Hematopoietic multipotent progenitor cell treated with erythropoietin and hydrocortisone succinate and interleukin-3 and kit ligand, for 6 days (in vitro differentiated cells): ENCODE measurements at places on chromosomes 7 and 10.
A peak's percentile ranks its signal among the peaks of the same experiment; 100 is the strongest.

DNA sequence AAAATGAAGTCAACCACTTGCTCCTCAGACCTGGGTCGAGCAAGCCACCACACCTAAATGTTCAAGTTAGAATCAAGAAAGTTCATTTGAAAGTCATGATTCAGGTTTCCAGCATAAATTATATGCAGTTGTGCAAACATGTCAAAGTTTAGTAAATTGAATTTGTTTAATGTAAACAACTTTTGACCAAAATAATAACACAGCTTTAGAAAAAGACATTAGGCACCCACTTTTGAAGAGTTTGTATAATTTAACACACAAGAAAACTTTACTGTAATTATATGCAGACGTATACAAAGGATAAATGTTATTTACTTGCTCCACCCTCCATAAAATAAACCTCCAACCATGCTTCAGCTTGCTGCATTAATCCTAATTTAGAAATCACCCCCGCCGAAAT lies 680.0 kb downstream of the LRMDA start:
- DNase-seq = no peak

GRCh38 chr7:38942431-38943051 lies 33.5 kb upstream of the VPS41 start:
- no peak for DNase-seq

GRCh38 chr7:1663857-1664651 lies 6.0 kb upstream of the ELFN1 start:
- no peak for DNase-seq

DNA sequence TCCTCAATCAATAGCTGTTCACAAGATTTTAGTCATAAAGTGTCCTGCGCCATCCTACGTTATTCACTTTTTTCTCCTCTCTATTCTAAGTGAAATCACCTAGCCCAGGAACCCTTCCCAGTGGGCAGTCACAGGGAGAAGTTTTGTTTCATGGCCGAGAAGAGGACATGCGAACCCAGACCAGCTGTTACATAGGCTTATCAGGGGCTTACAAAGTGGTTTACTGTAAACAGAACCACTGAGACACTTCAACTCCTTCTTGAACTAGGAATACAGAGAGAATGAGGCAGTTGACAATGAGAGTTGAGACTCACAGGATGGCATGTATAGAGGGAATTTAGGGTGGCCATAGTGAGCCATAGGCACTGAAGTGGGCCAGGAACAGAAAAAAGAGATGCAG lies 246.9 kb upstream of the GLI3 start:
- DNase-seq = no peak

GRCh38 chr10:89637113-89637512 lies 7.9 kb downstream of the PANK1 start:
- peak; percentile 58 for DNase-seq

GRCh38 chr10:4663162-4663992 lies 162.6 kb upstream of the AKR1E2 start:
- DNase-seq = peak; percentile 69

- no peak for DNase-seq
Observed at GRCh38 chr10:133458021-133458709, 4.4 kb downstream of the SCART1 start.

DNA sequence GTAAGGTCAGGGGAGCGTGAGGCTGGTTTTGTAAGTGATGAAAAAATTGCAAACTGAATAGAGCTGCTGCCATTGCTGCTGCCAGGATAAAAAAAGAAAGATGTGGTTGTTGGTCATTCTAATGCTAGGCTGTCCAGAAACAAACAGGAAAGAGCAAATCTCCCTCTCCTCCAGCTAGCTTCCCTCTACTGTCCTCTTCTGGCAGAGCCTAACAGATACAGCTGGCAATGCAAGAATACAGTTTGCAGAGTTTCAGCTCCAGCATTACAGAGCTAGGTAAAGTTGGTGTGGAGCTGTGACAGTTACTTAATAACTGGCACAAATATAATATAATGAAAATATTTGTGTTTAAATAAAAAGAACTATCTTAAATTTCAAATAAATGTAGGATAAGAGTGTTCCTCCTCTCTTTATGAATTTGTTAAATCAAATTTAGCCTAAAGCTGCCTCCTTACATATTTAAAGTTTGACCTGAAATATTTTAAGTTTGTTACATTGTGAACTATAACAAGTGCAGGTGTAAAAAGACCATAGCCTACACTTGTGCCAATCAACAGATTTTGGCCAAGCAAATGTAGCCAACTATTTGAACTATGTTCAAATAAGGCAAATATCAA lies 407.7 kb downstream of the SH2D4B start:
- DNase-seq = peak; percentile 23

DNA sequence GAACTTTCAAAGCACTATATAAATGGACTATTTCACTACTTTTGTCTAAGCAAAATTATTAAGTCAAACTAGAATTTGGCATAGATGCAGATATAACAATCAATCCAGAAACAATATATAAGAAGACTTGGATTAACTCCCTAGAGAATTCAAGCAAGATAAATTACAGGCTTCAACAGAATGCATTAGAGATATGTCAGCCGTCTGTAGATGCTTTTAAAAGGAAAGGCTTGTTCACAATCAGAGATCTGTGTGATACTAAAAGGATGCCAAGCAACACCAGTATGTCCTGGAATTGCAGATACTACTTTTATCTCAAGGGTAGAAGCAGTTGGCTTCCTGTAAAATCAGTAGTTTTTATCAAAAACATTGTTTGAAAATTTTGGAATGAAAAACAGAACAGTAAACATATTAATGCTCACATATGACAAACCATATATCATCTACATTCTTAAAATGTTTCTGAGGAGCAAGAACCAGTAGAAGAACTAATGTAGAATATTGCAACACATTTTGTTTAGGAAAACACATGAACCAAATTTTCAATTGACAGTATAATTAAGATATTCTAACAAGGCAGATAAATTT lies 947.9 kb upstream of the LRRN3 start:
- no peak for DNase-seq

DNA sequence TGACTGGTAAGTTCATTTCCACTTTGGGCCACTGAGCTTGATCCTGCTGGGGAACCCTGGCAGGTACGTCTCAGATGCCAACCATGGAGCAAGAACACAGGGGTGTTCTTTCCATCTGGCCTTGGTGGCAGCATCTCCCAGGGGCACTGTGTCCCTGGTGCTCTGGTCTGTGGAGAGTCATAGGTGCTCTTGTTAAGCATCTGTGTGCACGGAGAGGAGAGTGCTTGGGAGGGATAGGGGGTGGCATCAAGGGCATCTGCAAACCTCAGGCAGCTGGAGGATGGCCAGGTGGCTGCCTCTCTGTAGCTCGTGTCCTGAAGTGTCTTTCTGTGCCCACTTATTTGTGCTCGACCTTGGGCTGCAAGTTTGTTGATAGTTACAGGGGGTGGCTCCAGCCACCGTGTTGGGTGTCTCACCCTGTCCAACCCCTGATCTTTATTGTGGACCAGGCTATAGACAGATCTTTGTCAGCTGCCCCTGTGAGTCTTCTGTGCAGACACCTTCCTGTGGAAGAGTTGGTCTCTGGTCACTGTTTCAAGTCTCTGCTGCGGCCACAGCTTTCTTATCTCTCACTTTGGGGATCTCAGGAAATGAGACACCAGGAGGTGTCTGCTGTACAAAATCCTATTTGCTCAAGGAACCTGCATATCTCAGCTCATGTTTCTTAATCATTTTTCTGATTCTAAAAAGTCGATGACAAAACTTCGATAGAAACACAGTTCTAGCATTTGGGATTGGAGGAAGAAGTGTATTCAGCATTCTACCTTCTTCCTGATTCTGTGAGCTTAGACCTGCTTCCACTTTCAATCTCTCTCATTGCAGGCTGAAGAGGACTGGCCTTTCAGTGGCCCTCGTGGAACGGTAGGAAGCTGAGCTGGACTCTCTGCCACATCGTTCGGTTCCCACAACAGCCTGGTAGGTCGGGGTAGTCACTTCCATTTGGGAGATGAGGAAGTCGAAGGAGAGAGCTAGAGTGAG lies 17.2 kb upstream of the GIMAP8 start:
- no peak for DNase-seq

DNA sequence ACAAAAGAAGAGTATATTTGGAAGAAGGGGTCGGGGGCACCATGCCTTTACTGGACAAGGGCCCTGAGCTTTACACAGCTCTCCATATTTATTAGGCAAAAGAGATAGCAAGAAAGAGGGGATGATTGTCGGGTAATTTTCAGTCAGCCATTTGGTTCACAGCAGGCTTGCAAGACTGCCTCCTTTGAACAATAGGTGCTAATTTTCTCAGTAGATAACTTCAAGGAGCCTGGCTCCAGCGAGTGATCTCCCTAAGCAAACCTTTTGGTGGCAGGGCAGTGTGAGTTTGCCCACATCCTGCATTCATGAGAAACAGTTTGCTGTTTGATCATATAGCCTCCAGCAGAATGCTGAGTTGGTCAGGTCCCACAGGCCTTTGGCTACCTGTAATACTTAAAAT lies 94.3 kb downstream of the ZNF248 start:
- DNase-seq = no peak

GRCh38 chr10:5291501-5292195 lies 73.1 kb upstream of the UCN3 start:
- peak; percentile 86 for DNase-seq

DNA sequence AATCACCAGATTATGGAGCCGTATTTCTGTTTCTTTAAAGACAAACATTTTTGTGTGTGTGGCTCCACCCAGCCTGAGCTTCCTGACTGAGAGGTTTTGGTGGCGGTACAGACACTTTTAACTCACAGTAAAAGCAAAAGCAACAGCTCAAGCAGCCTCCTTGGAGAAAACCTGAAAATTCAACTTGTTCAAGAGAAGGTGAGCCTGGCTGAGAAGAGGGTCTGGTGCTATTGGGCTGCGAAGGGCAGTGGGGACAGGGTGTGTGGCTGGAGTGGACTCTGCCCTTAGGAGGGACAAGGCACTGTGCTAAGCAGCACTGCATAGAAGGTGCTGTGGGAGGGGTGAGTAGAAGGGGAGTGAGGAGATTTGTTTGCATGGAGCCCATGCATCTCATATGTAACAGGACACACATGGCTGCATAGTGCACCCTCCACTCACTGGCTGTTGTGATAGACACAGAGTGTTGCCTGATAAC lies at the start of gene GIMAP7:
GIMAP7 (plus strand) TSS at position 125 of the 475 bp plus-strand sequence. CDS start 5,103 bp downstream, outside the sequence.
- DNase-seq = peak; percentile 31

GRCh38 chr10:96421995-96422394 lies 63.2 kb upstream of the OPALIN start:
- DNase-seq = no peak

- no peak for DNase-seq
Observed at GRCh38 chr10:248307-248706, 113.1 kb downstream of the ZMYND11 start.

DNA sequence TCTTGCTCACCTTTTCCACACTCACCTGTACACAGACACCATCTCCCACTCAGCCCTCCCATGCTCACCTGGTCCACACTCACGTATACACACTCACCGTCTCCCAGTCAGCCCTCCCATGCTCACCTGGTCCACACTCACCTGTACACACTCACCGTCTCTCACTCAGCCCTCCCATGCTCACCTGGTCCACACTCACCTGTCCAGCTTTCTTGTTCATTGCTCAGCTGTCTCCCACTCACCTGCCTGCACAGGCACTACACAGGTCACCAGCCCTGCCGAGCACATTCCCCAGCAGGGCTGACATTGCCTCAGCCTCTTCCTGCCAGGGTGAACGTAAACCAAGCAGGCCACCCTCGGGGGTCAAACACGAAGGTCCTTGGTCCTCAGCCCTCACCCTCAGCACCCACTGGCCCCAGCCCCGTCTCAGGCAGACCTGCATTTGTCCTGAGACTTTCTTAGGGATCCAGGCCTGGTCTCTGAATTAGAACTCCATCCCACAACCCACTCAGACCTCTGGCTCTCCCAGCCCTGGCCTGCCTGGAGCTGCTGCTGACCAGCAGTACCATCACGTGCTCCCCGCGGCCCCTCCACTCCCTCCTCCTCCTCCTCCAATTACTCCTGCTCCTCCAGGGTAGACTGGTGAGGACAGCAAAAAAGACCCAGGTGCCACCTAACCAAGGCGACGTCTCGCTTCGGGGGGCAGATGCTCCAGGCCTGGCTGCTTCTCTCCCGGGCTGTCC lies 12.8 kb upstream of the DNAAF5 start:
- DNase-seq = no peak

GRCh38 chr7:151655555-151655954 lies 135.9 kb upstream of the RHEB start:
- DNase-seq = no peak

GRCh38 chr10:17758896-17759295 lies 6.9 kb downstream of the TMEM236 start:
- DNase-seq = no peak

DNA sequence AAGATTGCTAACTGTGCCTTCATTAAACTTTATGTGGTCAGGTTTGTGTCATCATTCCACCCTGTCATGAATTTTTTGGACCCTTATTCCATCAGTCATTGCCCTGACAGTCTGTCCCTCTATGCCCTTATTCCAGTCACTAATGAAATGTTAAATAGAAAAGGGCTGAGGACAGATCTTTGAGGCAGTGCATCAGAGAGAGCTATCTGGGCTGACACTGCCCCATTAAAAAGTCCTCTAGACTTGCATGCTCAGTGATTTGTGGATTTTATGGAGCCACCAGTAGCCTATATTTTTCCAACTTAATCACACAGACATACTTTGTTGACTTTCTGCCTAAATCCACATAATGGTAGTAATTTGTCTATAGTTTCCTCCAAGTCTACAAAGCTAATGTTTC lies 264.7 kb upstream of the YAE1 start:
- DNase-seq = no peak

GRCh38 chr7:156386097-156386496 lies 254.5 kb upstream of the RNF32 start:
- no peak for DNase-seq

GRCh38 chr10:93601146-93601773 lies at the start of gene RBP4:
TSS of gene RBP4 (minus strand) at chr10:93601235. CDS start at chr10:93601028, 207 bp downstream.
- DNase-seq = no peak

DNA sequence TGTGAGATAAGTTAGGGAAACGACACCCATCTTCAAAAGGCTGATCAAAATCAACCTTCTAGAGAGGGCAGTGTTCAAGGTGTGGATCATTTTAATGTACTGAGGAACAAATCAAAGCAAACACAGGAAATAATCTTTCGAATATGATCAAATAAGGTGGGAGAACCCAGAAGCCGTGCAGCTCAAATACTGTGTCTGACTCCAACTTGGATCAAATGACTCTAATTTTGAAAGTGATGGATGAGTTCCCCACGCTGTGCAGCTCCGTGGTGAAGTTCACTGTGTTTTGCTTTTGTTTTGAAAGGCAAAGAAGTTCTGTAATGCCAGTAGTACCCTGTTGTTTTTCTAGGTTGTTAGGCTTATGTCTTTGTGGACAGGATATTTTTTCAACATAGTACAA lies 250.9 kb downstream of the SFMBT2 start:
- DNase-seq = no peak

DNA sequence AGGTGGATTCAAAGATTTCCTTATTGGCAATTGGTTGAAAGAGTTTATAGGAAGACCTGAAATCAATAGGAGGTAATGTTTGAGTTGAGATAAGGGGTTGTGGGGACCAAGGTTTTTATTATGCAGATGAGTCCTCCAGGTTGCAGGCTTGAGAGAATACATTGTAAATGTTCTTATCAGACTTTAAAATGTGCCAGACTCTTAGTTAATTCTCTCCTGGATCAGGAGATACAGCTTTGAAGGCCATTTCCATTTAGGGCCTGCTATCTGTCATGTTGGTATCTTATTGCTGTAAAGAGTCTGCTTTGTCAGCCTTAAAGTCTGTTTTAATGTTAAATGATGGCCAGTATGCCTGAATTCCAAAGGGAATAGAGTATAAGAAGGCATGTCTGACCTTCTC lies 61.8 kb upstream of the CALCR start:
- no peak for DNase-seq
